ENCODE measurements at places on chromosomes 3 and 15. TPM values are rescaled to one million over a fixed set of nuclear protein-coding genes. Genes with fewer than 3 reads are reported as not detected.

DNA sequence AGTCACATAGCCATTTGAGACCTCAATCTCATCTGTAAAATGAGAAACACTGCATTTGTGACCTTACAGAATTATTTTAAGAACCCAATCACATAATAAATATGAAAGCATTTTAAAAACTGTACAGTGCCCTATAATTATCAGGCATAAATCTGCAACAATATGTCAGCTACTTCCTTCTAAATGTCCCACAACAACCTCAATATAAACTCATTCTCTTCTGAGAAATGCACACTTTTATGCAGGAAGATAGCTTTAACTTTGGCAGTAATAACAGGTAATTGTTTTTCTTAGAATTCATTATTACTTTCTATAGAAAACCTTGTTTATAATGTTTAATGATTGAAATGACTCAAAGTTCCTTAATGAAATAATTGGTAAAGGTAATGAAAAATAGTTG, 400.7 kb upstream of the AGTR1 start:
- no peaks in the 10 kb centered on the region for H3K4me1 ChIP-seq
- no peak overlapping the region for H3K4me3 ChIP-seq
- no peaks in the 10 kb centered on the region for H3K27me3 ChIP-seq
- no peaks in the 10 kb centered on the region for H3K36me3 ChIP-seq
- DNase-seq, result no peak

DNA sequence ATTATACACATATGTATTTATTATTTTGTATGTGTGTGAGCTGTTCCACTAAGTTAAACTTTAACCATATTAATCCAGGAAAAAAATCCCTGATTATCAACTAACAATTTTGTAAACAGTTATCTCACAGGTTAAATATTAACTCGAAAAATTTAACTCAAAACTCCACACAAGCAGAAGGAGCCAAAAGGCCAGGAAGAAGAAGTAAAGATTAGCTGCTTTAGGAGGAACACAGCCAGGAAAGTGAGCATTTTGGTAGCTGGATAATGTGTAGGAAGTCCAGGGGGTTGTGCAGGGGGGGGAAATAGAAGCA, 425.0 kb downstream of the TIGIT start:
- no peak overlapping the region for H3K27ac ChIP-seq
- H3K27me3 ChIP-seq, result no peaks in the 10 kb centered on the region
- H3K4me1 ChIP-seq, result no peaks in the 10 kb centered on the region
- no peaks in the 10 kb centered on the region for H3K36me3 ChIP-seq

GRCh38 chr3:115090712-115091111, 56.4 kb downstream of the ZBTB20 start:
- no peaks in the 10 kb centered on the region for H3K27me3 ChIP-seq
- H3K4me3 ChIP-seq, result no peak overlapping the region
- no peak overlapping the region for H3K27ac ChIP-seq

- no peaks in the 10 kb centered on the region for H3K36me3 ChIP-seq
- H3K27ac ChIP-seq, result no peak overlapping the region
- no peak for DNase-seq
Observed at GRCh38 chr3:9247361-9247940, 2.0 kb downstream of the SRGAP3 start.

- peaks cover under 1% of the 10 kb centered on the region for H3K4me1 ChIP-seq
- no peak overlapping the region for H3K4me3 ChIP-seq
- no peaks in the 10 kb centered on the region for H3K36me3 ChIP-seq
- H3K27me3 ChIP-seq, result no peaks in the 10 kb centered on the region
- no peak for DNase-seq
Observed at GRCh38 chr3:71503525-71504249, 79.8 kb downstream of the FOXP1 start.

GRCh38 chr3:87549208-87549607, 272.8 kb upstream of the POU1F1 start:
- no peak overlapping the region for H3K4me3 ChIP-seq
- no peaks in the 10 kb centered on the region for H3K4me1 ChIP-seq
- no peak overlapping the region for H3K27ac ChIP-seq
- no peaks in the 10 kb centered on the region for H3K27me3 ChIP-seq
- DNase-seq, result no peak

GRCh38 chr3:28940994-28941393, 339.9 kb upstream of the RBMS3 start:
- no peak for DNase-seq
- peaks cover 6% of the 10 kb centered on the region for H3K4me1 ChIP-seq
- H3K27me3 ChIP-seq, result no peaks in the 10 kb centered on the region
- H3K27ac ChIP-seq, result no peak overlapping the region

DNA sequence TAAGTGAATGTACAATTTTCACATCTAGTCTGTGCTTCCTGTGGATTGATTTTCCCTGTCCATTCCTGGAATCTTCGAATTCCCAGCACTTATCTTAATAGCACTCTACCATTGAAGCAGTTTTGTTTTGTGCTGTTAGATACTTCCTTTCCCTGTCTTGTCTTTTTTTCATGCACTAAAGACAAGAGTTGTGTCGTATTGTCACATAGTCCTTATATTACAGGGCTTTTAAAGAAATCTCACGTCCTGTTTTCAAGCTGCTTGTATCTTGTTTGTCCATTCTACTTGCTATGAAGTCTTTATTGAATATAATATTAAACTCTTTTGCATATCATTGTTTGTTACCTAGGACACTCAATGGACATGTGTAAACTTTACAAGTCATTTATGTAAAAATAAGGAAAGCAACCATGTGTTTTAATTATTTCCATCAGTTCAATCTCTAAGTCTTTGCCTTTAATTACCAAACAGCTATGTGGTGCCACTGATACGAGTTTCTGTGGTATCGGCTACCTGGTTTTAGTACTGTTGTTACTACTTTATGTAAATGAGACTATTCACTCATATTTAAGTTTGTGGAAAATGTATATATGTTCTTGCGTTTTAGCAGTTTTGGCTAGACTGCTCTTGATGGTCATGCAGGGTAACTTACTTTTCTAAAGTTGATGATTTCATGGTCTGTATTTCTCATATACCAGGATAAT, 10.3 kb downstream of the PIK3CA start:
- no peaks in the 10 kb centered on the region for H3K27me3 ChIP-seq
- no peak overlapping the region for H3K4me3 ChIP-seq
- no peak overlapping the region for H3K27ac ChIP-seq
- DNase-seq, result no peak
- H3K36me3 ChIP-seq, result no peaks in the 10 kb centered on the region

- no peaks in the 10 kb centered on the region for H3K27me3 ChIP-seq
- no peaks in the 10 kb centered on the region for H3K36me3 ChIP-seq
- H3K27ac ChIP-seq, result no peak overlapping the region
- DNase-seq, result no peak
- no peak overlapping the region for H3K4me3 ChIP-seq
Observed at GRCh38 chr3:36866368-36866767, 78.5 kb downstream of the TRANK1 start.

DNA sequence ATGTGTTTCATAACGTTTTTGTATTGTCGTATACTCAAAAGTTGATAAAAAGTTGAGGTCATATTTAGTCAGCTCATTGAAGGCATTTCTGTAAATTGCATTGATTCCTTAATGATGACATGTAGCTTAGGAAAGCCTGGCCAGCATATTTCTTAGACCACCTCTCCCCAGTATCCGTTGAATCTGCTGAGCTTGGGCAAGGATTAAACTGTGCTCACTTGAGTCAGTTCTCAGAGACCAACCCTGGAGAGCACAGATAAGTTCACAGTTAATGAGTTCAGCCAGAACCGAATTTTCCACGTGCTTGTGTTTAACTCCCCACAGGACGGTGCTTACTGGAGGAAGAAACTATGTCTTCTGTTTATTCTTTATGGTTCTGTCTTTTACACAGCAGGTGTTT, 132.7 kb downstream of the SLC25A26 start:
- H3K27ac ChIP-seq, result no peak overlapping the region
- H3K4me1 ChIP-seq, result no peaks in the 10 kb centered on the region
- H3K27me3 ChIP-seq, result no peaks in the 10 kb centered on the region
- no peaks in the 10 kb centered on the region for H3K36me3 ChIP-seq
- no peak overlapping the region for H3K4me3 ChIP-seq
- DNase-seq, result no peak

- no peak overlapping the region for H3K4me3 ChIP-seq
- H3K36me3 ChIP-seq, result no peaks in the 10 kb centered on the region
- no peak overlapping the region for H3K27ac ChIP-seq
- H3K4me1 ChIP-seq, result no peaks in the 10 kb centered on the region
Observed at GRCh38 chr3:43266995-43267394, 19.3 kb upstream of the SNRK start.

DNA sequence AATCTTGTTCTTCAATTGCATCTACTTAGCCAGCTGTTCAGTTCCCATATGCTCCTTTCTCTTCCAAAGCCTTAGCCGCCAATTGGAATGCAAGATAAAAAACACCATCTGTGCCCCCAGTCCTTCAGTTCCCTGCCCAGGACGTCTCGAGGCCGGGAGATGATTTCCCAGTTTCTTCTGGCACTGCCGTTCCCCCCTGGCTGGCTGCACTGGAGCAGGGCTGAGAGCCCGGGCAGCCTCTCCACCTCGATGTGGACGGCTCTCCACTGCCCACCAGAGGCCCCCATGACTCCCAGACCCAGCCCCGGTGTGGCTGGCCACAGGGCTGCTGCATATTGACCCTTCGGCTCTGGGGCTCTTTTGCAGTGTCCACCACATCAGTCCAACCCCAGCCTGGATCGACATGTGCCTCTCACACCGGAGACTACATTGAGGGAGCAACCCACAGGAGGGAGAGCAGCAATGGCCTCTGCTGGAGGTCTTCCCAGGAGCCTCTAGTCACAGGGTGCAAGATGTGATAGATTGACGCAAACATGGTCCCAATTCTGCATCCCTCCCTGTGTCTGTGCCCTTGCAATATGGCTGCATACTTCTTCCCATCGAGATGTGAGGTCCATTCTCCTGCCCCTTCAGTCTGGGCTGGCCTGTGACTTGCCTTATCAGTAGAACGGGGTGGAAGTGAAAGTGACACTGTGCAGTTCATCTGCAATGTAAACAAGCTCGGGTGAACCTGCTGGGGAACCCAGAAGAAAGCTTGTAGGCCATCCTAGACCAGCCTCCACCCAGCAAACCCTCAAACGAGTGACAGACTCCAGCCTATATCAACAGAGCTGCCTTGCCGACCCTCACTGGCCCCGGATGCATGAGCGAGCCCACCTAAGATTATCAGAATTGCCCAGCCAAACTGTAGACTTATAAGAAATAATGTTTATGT, 52.3 kb upstream of the PRR20G start:
- no peaks in the 10 kb centered on the region for H3K27me3 ChIP-seq
- no peak overlapping the region for H3K27ac ChIP-seq
- no peaks in the 10 kb centered on the region for H3K36me3 ChIP-seq
- no peaks in the 10 kb centered on the region for H3K4me1 ChIP-seq

GRCh38 chr15:65414841-65415621, 7.7 kb downstream of the IGDCC4 start:
- no peaks in the 10 kb centered on the region for H3K27me3 ChIP-seq
- H3K36me3 ChIP-seq, result no peaks in the 10 kb centered on the region
- no peaks in the 10 kb centered on the region for H3K4me1 ChIP-seq
- no peak overlapping the region for H3K27ac ChIP-seq
- DNase-seq, result no peak
- H3K4me3 ChIP-seq, result no peak overlapping the region

DNA sequence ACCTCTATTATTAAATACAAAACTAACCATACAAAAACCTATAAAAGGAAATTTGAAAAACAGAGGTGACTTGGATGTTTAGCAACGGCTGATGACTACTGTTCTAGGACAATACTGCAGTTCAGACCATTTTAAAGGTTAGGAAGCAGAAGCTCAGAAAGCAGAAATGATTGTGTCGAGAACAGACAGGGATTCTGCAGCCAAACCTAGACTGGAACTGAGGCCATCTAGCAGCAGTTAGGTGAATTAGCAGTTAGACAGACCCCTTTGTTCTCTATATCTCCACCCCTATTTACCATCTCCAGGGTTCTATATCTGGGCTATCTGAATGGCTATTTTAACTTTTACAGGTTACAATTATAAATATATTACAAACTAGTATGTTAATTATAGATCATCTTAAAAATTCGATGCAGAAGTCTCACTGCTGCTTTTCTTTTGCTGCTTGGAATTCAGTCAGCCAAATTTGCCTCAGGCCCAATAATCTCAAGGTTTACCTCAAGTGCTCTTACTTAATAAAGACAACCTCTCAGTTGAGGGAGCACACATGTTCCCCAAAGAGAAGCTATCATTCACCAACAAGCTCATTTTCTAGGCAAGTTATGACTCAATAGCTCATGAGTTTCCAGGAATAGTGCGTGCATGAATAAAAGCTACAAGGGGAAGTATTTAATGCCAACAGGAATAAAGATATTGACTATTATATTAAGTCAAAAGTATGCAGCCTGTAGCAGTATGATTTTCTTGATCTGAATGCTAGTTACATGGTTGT, 9.3 kb upstream of the IL1RAP start:
- H3K4me3 ChIP-seq, result no peak overlapping the region
- H3K4me1 ChIP-seq, result no peaks in the 10 kb centered on the region
- H3K27ac ChIP-seq, result no peak overlapping the region
- no peaks in the 10 kb centered on the region for H3K27me3 ChIP-seq
- H3K36me3 ChIP-seq, result no peaks in the 10 kb centered on the region

- H3K27me3 ChIP-seq, result no peaks in the 10 kb centered on the region
- DNase-seq, result no peak
- no peaks in the 10 kb centered on the region for H3K4me1 ChIP-seq
- H3K27ac ChIP-seq, result no peak overlapping the region
Observed at GRCh38 chr15:25652704-25653103, 210.4 kb downstream of the ATP10A start.

DNA sequence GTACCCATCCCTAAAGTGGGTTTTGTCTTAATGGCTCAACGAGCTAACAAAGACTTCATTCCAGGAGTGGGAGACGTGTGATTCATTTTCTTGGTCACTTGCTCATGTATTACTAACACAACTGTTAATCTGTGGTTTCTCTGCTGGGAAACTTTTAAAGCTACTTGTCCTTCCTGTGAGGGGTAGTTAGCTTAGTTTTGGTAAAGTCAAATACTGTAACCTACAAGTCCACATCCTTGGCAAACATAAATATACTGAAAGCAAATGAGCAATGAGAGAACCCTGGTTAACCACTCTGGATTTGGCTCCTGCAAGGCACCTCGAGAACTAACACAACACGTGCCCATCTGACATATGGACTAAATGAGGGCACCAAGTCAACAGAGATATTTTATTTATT, 19.9 kb downstream of the NOX5 start:
- no peak overlapping the region for H3K27ac ChIP-seq
- no peaks in the 10 kb centered on the region for H3K36me3 ChIP-seq
- no peaks in the 10 kb centered on the region for H3K27me3 ChIP-seq
- H3K4me1 ChIP-seq, result no peaks in the 10 kb centered on the region
- H3K4me3 ChIP-seq, result no peak overlapping the region

- DNase-seq, result no peak
- no peak overlapping the region for H3K27ac ChIP-seq
- no peaks in the 10 kb centered on the region for H3K27me3 ChIP-seq
- H3K36me3 ChIP-seq, result no peaks in the 10 kb centered on the region
- H3K4me3 ChIP-seq, result no peak overlapping the region
Observed at GRCh38 chr3:165217739-165218138, 21.6 kb upstream of the SLITRK3 start.

- H3K27ac ChIP-seq, result no peak overlapping the region
- H3K36me3 ChIP-seq, result no peaks in the 10 kb centered on the region
- DNase-seq, result no peak
Observed at GRCh38 chr3:81853431-81853830, 92.0 kb upstream of the GBE1 start.

Gene STRIT1
- 1.3 TPM for polyA plus RNA-seq

Gene COLQ
- polyA plus RNA-seq, result 16.6 TPM

Gene CLDND1
- polyA plus RNA-seq, result 106 TPM

Gene CD276
- 52.9 TPM for polyA plus RNA-seq

Gene LRRC3B
- not detected for polyA plus RNA-seq

Gene CCDC80
- 99.8 TPM for polyA plus RNA-seq

Gene C3orf70
- 6.7 TPM for polyA plus RNA-seq

Data from aorta (tissue), 5 donors.